ENCODE measurements at places on chromosomes 6 and 20.

- DNase-seq: no peak
These were observed 35.7 kb downstream of the IGF2R start for GRCh38 chr6:160004419-160005175.

- no peak for DNase-seq
These were observed 60.2 kb upstream of the STX16 start for GRCh38 chr20:58590679-58591473.

DNA sequence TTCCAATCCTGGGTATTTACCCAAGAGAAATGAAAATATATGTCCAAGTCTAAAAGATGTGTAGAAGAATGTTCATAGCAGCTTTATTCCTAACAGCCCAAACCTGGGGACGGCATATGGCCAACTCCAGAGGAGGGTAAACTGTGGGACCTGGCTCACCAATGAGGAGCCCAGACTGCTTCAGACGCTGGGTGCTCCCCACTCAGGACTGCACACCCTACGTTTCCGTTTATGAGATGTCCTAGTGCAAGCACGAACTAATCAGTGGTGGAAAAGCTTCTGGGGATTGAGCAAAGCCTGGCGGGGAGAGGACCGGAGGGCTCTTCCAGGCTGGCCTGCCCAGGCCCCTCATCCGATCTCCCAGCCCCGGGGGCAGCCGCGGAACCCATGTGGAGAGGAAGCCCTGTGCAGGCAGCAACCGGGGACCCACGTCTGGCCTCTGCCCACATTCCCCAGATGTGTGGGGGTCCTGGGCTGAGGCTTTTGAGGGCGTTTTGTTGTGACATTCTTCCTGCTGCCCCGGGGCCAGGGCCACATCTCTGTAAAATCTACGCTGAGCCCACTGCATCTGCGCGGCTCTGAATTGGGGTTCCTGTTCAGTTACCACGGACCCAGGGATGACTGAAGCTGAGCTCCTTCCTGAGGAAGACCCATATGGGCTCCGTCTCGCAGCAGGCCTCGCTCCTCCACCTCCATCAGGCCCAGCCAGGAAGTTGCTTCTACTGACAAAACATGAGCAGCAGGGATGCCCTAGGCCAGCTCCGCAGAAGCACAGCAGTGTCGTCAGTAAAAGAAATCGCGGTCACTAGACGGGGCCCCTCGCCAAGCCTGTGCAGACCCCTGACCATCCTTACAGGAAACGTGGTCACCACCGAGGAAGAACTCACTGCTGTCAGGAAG lies 188.0 kb downstream of the DLL1 start:
- DNase-seq: no peak

DNA sequence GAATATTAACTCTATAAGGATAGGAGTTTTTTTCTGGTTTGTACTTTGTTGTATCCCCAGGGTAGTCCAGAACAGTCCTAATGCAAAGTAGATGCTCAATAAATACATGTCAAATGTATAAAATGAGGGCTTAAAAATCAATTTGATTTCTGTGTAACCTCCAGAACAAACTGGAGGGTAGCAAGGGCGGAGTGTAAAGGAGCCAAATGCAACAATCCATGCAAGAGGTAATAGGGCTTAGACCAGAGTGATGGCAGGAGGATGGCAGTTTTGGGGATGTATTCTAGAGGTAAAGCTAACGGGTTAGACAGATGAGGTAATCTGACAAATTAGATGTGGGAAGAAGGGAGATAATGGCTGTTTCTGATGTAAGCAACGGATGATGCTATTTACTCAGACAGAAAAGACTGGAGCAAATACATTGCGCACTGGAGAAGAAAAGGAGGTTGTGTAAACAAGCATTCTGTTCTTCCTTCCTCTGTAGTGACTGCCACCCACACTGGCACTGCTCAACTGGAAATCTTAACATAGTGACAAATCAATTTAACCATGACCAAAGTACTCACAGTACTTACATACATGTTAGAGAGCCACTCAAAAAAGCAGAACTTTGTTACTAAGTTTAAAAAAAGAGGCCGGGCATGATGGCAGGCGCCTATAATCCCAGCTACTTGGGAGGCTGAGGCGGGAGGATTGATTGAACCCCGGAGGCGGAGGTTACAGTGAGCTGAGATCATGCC lies 2.0 kb downstream of the ZNF318 start:
- DNase-seq: no peak

- DNase-seq: no peak
These were observed 13.6 kb downstream of the COL9A1 start for GRCh38 chr6:70289299-70289698.

- no peak for DNase-seq
These were observed 19.3 kb upstream of the WFDC2 start for GRCh38 chr20:45450097-45450818.

DNA sequence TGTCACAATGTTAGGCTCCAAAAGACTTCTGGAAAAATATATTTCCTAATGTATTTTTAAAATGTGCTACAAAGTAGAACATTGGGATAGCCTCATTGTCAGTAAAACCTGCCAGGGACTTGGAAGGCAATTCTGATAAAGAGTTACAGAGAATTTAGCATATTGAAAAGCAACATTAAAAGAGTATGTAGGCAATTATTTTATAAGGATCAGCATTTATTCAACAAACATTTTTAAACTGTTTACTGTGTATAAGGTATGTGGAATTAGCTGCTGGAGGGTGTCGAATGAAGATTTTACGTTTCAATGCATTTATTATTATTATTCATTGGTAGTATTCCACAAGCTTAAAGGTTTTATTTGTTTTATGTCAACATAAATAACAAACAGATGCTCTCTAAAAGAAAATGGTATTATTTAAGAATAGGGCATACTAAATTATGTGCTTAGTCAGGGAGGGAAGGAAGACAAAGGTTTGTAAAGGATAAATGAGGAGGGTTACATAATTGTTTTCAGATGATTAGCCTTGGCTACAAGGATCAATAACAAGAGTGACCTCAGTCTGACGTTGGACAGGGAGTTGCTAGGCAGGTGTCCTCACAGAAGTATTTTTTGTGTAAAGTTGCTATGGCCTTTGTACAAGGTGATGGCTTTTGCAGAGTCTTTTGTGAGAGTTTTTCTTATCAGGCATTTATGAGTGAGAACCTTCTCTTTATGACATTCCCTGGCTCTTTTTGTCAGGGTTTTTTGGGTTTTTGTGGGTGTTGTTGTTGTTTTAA lies 313.4 kb upstream of the PLCB4 start:
- no peak for DNase-seq

GRCh38 chr6:28597924-28598722 lies 72.4 kb downstream of the GPX5 start:
- DNase-seq: no peak

GRCh38 chr6:25061289-25061936 lies 125.7 kb upstream of the RIPOR2 start:
- DNase-seq: no peak

DNA sequence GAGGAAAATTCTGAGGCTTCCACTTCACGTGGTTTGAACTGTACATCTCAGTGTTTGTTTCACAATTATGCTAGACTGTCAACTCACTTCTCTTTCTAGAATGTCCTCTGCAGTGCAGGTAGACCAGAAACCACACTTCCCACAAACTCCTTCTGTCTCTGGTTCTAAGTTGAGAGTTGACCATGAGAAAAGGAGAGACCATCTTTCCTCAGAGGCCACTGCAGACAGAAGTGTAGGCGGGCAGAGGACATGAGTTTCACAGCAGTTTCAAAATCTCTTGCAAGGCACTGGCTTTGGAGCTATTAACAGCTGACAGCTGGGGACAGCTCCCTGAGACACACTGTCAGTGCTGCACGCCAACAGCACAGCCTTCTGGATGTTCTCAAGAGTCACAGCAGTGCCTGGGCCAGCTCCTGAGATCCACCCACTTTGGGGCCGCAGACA lies 55.4 kb upstream of the MOXD1 start:
- DNase-seq: no peak

- no peak for DNase-seq
These were observed 382.7 kb downstream of the C6orf118 start for GRCh38 chr6:164926686-164927085.

GRCh38 chr20:63073738-63074065 lies 66.9 kb upstream of the BHLHE23 start:
- no peak for DNase-seq

GRCh38 chr20:38293491-38294065 lies 10.4 kb upstream of the BPI start:
- DNase-seq: no peak

- no peak for DNase-seq
These were observed 286.0 kb downstream of the FOXC1 start for GRCh38 chr6:1895721-1896120.

GRCh38 chr6:159826968-159827647 lies 27.0 kb downstream of the PNLDC1 start:
- no peak for DNase-seq

- DNase-seq: no peak
These were observed 119.3 kb downstream of the RNASET2 start for GRCh38 chr6:166836785-166837718.

GRCh38 chr6:98653179-98653578 lies 181.2 kb upstream of the POU3F2 start:
- DNase-seq: no peak

GRCh38 chr6:108029226-108029921 lies 45.2 kb downstream of the OSTM1 start:
- DNase-seq: no peak

DNA sequence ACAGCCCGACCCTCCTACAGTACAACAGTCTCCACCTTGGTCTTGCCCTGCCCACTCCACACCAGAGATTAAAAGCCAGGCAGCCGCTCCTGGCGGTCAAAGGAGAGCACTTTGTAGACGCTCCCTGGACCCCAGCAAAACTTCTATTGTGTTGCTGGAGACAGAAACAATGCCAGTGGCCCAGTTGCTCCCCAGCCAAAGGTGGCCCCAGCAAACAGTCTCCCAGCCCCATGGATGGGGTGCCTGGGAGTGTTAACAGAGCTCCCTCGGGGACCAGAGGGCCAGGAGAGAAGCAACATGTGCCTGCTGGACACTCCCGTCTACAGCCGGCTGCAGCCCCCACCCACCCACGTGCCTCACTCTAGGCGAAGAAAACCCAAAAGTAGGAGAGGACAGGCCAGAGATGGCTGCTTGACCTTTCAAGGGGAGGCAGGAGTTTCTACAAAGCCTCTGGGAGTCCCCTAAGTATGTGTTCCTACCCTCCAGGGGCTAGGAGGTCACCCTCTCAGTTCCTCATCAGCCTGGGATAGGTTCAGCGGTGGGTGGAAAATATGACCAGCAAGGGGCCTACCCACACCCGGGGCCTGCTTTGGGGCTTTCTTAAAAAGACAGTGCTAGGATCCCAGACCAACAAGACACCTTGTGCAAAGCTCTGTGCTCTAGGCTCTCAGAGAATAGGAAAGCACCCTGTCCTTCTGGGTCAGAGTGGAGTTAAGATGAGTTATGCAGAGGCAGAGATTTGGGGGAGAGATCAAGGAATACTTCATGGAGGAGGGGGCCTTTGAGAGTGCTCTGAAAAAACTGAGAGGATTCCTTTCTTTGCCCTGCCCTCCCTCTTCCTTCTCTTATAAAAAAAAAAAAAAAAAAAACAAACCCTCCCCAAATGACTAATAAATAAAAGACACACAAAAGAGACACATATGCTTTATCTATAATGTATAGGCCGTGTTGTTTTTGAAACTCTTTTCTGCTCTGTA lies 19.0 kb upstream of the PREX1 start:
- DNase-seq: no peak

- DNase-seq: no peak
These were observed 25.2 kb downstream of the GPX6 start for GRCh38 chr6:28490205-28490890.

DNA sequence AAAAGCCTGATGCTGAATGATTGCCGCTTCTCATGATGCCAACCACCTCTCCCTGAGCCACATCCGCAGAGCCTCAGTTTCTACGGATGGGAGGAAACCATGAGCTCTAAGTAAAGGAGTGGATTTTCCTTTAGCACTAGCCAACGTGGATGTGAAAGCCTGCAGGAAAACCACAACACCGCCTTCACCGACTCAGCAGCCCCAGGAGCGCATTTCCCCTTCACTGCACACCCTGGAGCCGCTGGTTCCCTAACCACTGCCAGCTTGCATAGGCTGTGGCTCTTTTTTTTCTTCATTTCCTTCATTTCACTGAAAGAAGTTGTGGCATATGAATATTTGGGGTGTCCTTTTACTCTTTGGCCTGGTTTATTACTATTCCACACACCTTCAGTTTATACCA lies 50.5 kb upstream of the SSTR4 start:
- DNase-seq: no peak

GRCh38 chr20:36579996-36580545 lies 6.7 kb downstream of the TGIF2 start:
- DNase-seq: no peak

- DNase-seq: no peak
These were observed 45.7 kb upstream of the NEDD9 start for GRCh38 chr6:11278207-11278559.

DNA sequence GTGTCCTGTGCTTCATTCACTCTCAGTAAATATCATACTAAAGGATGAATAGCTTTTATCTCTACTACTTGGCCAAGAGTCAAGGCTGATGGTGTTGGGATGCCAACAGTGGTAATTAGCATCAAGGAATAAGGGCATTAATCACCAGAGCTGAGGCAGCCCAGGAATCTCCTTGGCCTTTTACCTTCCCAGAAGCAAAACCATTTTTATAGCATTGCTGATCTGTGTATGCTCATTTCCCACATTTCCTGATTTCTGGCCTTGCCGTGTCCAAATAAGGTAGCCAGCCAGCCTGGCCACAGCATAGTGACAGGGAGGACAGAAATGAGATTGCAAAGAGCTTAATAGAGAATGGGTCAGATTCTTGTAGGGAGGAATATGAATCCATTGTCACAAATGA lies 76.7 kb upstream of the FOXO3 start:
- no peak for DNase-seq
